ENCODE measurements at places on chromosomes 3 and 15.

DNA sequence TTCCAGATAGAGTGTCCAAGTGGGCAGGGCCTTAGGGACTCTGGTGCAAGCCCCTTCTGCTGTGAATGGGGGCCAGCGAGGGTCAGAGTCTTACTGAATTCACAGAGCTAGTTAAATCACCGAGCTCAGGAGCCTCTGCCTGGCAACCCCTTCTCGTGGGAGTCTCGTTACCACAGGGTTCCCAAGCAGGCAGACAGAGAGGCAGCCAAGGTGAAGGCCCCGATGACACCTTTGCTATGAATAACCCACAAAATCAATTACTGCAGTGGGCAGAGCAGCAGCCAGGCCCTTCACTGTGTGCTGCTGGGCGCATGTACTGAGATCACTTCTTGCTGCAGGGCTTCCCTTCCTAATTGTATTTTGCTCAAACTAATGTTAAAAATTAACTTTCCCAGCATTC, 56.9 kb downstream of the SPSB4 start:
- DNase-seq, result no peak

DNA sequence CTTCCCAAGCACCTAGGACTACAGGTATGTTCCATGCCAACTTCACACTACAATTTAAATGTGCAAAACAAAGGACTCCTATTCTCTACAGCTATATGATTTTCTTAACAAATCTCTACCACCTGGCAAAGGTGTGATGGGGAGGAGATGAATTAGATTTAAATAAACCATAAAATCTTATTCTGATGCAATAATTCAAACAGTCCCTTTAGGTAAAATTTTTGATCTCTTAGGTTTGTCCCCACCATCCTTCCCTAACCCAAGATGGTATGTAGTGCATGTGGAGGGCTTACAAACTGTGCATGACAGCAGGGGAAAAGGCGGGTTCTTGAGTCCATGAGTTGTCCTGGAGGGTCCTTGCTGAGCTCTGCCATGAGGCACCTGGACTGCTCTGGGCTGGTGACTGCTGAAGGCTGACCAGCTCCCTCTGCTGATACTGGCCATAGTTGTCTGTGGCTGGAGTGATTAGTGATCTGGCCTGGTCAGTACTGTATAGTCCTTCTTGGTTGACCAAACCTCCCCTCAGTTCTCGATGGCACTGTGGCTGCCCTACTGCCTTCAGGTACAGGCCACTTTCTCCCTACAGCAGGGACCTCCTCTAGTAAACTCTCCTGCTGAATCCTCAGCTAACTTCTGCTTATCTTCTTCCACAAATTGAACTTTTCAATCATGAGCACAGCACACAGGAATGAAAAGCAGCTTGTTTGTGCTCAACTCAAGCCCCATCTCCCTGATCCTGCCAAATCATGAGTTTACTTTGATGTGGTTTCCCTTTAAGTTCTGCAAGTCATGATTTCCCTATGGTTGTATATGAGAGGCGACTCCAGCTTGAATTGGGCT, 30.1 kb downstream of the CFAP161 start:
- no peak for DNase-seq

DNA sequence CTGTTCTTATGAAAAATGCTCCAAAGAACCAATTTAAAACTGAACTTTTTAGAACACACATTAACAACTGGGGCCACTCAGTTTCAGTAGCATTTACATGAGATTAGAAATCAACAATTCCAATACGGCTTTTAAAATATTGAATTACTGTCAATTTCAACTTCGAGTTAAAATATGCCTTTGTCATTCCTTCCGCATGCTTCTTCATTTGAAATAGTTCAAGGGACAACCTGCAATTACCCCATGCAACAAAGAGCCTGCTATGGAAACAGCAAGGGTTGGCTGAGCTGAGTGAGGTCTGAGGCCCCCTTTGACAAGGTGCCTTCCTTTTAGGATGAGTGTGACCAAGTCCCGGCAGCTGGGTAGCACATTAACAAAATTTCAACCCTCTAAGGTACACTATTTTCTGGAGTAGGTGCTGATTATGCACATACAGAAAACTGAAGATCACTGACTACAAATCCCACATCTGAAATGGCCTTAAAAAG, 11.6 kb downstream of the PDCD10 start:
- DNase-seq, result no peak

DNA sequence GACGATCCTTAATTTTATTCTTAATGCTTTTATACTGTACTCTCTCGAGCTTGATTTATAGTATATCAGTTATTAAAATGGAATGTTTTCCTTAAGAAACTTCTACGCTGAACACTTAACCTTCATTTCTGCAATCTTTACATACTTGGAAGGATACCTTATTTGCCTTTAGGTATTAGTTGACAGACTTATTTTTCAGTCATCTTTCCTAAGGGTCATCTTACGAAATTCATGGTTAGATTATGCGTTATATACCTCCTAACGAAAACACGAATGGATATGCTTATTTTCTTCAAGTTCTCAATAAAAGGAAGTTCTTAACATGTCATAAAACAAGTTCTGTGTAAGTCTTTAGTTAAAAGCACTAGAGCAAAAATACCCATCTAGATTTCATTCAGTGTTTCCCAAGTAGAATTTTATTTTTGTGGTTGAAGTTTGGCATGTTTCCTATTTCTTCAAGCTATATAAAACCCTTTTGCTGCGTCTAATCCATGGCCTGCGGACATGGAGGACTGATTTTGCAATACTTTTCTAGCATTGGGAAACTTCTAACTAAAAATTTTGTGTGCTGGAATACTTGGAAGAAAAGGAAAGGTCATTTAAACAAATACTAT, 231.3 kb downstream of the TP63 start:
- no peak for DNase-seq

DNA sequence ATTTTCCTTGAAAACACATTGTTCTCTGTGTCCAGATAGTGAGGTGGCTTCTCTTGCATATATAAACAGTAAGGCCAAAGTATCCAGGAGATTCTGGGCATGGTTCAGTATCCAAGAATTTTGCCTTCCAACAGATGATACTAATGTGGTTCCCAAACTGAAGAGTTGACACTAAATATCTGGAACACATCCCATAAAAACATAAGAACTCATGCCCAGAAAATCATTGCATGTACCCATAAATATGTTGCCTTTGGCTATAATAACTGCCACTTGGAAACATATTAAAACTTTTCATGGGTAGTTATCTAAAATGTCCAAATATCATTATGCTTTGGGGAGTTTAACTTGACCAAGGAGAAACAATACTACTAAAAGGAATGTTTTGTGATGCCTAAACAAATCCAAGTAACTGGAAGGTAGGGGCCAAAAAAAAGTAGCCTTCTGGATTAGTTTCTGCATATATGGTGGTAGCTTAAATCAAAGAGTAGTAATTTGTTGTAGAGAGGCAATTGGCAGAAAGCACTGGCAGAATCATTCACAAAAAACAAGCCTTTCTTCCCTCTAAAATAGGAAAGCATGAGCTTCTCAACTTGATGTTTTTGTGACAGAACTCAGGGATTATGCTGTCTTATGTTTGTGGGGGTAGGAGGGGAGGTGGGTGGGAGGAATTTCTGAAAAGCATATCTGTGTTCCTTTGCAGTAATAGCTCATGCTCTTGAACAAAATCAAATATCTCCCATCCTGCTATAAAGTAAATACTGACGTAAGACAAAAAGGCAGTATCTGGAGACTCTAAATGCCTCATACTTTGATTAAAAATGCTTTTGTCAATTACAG, 753.9 kb downstream of the TUSC7 start:
- DNase-seq, result no peak
